ENCODE measurements at places on chromosomes 3 and 15.

- no peak for DNase-seq
Observed at GRCh38 chr3:193870376-193871219, 265.4 kb upstream of the HES1 start.

GRCh38 chr3:105315144-105315543 lies 51.6 kb upstream of the ALCAM start:
- no peak for DNase-seq

- no peak for DNase-seq
Observed at GRCh38 chr3:172629470-172629869, 81.4 kb downstream of the NCEH1 start.

DNA sequence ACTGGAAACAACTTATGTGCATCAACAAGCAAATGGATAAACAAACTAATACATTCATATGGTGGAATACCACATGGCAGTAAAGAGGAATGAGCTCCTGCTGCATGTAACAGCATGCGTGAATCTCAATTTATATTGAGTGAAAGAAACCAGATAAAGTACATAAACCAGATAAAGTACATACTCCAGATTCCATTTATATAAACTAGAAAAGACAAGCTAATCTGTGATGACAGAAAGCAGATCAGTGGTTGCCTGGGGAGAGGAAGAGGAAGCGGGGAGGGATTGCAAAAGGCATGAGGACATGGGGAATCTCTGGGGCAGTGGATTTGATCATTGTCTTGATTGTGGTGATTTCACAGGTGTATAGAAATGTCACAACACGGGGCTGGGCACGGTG lies 34.2 kb downstream of the LIMD1 start:
- DNase-seq: no peak

DNA sequence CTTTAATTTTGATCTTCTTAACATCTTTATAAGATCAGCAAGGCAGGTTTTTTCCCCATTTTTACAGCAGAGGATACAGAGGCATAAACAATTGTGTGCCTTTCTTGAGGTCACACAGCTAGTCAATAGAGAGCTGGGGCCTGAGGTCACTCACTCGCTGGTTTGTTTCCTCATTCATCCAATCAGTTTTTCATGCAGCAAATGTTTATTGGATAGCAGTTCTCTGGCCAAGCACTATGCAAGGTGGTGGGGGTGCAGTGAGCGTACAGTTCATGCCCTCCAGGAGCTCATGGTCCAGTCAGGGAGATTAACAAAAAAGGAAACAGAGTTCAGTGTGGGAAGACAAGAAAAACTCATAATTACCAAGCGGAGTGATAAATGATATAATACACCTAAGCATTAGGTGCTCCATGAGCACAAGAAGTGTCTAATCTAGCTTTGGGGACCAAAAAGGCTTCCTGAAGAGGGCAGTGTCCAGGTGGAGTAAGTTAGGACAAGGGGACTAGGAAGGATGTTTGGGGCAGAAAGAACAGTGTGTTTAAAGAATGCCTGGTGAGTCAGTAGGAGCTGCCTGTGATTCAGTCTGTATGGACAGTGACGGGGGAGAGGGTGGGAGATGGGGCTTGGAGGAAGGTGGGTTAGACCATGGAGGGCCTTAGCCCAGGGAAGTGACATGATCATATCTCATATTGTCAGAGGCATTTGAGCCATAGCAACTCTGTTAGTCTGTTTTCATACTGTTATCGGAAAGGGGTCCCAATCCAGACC lies 29.3 kb downstream of the MAP2K5 start:
- DNase-seq: no peak

- no peak for DNase-seq
Observed at GRCh38 chr3:119695480-119695879, 7.3 kb upstream of the CFAP91 start.

GRCh38 chr15:52018693-52019393 lies at the start of gene MAPK6:
MAPK6 (plus strand) TSS chr15:52019219; CDS start chr15:52046461, 27,242 bp downstream.
- peak; percentile 82 for DNase-seq

- no peak for DNase-seq
Observed at GRCh38 chr3:62749130-62749529, 126.1 kb downstream of the CADPS start.

GRCh38 chr3:114686621-114687020 lies 392.8 kb downstream of the TIGIT start:
- DNase-seq: no peak

DNA sequence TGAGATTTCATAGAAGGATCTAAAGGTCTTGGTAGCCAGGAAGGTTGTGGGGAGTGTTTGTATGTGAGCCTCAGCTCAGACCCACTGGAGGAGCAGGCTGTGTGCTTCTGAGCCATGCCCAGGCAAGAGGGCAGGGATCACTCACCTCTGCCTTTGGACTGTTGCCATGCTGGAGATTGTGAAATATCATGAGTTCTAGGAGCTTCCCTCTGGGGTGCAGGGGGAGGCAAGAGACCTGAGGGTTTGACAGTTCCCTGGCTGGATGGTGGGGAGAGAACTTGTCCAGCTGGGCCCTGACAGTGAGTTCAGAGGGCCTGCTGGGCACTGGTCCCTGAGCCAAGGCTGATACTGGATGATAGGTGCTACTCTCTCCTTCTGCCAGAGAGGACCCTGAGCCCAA lies 6.0 kb downstream of the SLC6A1 start:
- DNase-seq: no peak

- DNase-seq: no peak
Observed at GRCh38 chr3:177563792-177564191, 366.5 kb upstream of the TBL1XR1 start.

DNA sequence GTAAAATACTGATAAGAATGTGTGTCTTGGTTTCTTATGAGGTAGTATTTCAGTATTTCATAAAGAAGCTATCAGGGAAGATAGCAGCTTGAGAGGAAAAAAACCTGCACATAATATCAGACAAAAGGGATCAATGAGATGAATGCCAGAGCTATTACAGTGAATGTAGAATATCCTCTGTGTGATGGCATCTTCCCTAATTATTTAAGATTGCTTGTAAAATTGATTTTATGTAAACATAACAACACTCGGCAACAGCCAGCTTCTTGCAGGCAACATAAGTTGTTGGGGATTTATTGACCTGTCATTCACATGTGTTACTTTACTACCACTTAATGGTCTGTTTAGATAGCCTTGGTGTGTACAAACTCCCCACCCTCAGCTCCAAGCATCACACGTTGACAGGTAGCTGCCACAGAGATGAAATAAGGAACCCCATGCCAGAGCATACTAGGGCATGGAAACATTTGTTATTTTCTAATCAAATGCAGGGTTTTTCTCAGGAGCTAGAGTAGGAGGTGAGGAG lies 49.2 kb upstream of the RARB start:
- no peak for DNase-seq

DNA sequence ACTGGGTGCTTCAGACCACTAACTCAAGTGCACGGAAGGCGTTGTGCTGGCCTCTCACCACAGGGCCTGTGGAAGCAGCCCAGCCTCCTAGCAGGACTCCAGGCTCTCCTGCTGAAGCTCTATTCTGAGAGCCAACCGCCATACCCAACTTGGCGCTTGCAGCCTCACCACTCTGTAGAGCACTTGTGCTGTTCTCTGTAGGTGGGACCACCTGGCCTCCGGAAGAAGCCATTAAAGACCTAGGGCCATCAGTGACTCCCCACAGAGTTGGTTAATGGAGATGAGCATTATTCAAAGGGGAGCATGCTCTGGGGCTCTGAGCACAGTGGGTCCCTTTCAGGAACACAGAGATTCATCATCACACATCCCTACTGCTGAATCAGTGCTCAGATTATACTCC lies 50.9 kb downstream of the C3orf85 start:
- DNase-seq: no peak

GRCh38 chr3:8777201-8777977 lies 8.0 kb upstream of the OXTR start:
- DNase-seq: no peak

DNA sequence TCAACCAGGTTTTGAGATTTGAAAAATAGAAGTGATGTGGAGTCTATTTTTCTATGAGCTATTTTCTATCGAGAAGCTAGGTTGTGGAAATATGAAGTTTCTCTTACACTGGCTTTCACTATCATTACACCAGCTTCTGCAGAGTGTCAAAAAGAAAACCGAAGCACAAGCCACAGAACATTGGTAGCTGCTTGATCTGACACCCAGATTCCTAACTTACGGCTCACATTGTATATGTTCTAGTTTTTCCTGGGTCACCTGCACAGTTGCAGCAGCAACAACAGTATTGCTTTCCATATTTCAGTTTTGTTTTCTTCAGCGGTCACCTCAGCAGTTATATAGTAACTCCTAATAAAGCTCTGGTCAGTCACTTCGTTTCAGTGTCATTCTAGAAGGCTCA lies 790.1 kb downstream of the PLOD2 start:
- no peak for DNase-seq

- no peak for DNase-seq
Observed at GRCh38 chr3:184388164-184388935, 8.5 kb downstream of the CHRD start.

- no peak for DNase-seq
Observed at GRCh38 chr3:183508821-183509220, 46.7 kb downstream of the KLHL6 start.

DNA sequence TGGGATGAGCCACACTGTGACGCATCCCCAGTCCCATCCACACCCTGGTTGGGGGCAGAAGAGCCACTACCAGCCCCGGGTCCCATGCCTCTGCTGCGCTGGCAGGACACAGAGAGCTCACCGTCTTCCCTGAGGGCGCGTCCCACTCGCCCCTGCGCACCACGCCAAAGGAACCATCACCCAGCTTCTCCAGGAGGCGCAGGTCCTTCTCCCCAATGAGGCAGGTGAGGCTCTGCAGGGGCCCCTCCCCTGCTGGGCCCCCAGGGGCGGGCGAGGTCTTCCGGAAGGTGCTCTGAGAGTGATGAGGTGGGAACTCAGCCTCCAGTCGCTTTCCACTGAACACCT lies 23.7 kb downstream of the TNK2 start:
- DNase-seq: no peak

- no peak for DNase-seq
Observed at GRCh38 chr3:98821063-98821462, 57.9 kb downstream of the ST3GAL6 start.

- DNase-seq: no peak
Observed at GRCh38 chr3:139897759-139898158, 37.2 kb upstream of the CLSTN2 start.

- no peak for DNase-seq
Observed at GRCh38 chr15:57427367-57427821, 51.1 kb downstream of the CGNL1 start.

DNA sequence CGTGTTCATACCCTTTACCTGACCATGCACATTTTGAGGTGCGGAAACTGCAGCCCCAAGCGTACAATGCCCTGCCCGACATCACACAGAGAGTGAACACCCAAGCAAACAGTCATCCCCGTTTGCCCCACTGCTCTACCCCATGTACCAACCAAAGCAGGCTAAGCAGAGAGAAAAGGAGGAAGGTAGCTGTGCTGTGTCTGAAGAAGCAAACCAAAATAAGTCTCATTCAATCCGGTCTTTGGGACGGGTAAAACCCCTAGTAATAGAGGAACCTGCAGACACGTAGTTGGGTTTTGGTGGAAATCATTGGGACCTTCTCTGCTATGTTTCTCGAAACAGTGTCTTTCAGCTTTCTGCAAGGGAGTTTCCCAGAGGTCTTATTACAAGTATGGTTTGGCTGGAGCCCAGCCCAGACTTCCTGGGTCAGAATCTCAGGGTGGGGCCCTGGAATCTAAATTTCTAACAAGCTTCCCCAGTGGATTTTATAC lies 164.6 kb upstream of the HES1 start:
- no peak for DNase-seq

DNA sequence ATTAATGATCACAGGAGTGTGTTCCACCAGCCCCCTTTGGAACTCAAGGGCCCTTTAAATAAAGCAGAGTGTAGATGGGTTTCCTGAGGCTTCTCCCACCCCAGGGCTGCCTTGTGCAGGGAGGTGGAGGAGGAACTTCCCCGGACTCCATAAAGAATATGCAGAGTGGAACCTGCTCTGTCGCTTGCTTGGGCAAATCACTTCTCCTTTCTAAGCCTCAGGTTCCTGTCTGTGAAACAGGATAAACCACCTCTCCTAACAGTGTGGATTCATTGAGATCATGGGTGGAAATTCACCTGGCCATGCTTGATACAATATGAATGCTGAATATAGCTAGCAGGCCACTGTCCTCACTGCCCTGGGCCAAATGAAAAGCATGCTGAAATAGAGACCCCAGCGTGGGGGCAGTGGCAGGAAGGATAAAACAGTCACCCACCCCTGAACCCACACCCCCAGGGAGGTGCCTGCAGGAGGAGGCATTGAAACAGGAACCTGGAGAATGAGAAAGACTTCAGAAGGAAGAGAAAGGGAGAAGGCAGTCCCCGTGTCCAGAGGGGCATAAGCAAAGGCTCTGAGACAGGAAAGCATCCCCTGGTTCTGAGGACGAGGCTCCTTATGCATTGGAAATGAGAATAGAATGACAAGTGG lies 41.1 kb upstream of the CHRNB4 start:
- no peak for DNase-seq

DNA sequence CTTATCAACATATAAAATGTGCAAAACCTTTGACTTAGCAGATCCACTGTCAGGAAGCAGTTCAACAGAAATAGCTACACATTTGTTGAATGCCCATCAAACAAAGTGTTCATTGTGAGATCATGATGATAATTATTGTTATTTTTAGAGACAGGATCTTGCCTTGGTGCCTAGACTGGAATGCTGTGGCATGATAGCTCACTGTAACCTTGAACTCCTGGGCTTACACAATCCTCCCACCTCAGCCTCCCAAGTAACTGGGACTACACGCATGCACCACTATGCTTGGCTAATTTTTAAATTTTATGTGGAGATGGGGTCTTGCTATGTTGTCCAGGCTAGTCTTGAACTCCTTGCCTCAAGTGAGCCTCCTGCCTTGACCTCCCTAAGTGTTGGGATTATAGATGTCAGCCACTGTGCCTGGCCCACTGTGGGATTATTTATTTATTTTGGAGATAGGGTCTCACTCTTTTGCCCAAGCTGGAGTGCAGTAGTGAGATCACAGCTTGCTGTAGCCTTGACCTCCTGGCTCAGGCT lies 8.8 kb downstream of the MAP2K5 start:
- no peak for DNase-seq

GRCh38 chr3:188064831-188065493 lies 89.0 kb upstream of the LPP start:
- DNase-seq: no peak

DNA sequence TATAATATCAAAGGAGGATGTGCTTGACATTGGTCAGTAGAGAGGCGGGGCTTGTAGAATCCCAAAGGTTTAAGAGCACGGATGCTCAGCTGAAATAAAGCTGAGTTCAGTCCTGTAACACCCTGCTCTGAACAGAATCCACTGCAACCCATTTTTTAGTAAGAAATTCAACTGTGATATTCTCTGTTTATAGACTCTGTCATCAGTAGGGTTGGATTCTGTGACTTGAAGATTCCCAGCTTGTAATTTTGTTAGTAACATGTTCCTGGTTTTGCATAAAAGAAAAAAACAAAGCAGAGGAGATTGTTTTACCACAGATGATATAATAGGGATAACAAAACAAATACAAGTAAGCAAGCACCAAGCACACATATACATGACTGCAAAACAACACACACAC lies 324.6 kb upstream of the NR2F2 start:
- DNase-seq: no peak

DNA sequence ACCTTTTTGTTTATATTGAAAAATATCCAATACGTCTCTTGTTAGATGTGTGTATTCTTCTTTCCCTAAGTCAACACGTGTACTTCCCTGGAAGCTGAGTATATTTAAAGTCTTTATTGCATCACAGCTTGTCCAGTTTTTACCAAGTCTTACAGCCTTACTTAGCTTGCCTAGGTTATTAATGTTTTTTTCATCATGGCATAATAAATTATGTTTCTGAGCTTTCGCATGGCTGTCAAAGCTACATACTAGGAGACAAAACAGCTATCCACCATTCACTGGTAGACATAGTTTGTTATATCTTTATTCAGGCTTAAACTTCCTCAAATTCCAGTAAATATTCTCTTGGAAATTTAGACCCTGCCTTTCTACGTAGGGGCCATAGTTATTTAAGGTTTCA lies 224.2 kb downstream of the BCHE start:
- no peak for DNase-seq

Measured in stimulated activated CD8-positive, alpha-beta memory T cell treated with anti-CD3 and anti-CD28 coated beads, Interleukin-15, amount 100 ng/mL, for 1 hour (primary cell).